ENCODE measurements at places on chromosomes 4 and X.

GRCh38 chr4:153798420-153798819, 9.5 kb upstream of the SFRP2 start:
- DNase-seq, result no peak

DNA sequence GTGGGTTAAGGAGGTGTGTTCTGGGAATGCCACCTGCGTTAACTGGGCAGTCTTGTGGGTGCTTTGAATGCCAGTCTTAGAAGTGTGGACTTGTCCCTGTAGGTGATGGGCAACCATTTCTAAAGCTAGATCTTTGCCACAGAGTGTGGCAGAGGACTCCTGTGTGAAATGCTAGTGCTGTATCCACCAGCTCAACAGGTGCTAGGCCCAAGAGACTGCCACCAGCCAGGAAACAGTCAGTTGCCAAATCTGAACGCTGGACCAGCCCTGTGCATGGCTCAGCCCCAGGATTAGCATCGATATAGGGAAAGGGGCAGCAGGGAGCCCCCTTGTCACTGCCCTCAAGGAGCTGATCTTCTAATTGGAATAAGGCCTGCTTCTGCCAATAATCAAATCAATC, 35.3 kb downstream of the STARD8 start:
- no peak for DNase-seq

DNA sequence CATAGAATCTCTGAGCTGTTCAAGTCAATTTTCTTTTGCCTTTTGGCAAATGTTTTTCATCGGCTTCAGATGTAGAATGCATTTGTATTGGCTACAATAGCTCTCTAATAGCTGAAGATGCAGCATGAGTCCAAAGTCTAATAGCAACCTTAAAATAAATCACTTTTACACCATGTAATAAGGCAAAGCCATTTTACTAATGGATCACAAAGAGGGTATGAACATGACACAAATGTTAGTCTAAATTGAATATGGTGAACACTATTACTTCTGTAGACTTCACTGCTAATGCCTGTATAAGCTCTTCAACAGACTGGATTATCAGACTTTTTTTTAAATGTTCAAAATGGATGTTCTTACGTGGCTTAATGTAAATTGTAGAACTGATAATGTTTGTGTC, 645.3 kb downstream of the TLL1 start:
- no peak for DNase-seq

DNA sequence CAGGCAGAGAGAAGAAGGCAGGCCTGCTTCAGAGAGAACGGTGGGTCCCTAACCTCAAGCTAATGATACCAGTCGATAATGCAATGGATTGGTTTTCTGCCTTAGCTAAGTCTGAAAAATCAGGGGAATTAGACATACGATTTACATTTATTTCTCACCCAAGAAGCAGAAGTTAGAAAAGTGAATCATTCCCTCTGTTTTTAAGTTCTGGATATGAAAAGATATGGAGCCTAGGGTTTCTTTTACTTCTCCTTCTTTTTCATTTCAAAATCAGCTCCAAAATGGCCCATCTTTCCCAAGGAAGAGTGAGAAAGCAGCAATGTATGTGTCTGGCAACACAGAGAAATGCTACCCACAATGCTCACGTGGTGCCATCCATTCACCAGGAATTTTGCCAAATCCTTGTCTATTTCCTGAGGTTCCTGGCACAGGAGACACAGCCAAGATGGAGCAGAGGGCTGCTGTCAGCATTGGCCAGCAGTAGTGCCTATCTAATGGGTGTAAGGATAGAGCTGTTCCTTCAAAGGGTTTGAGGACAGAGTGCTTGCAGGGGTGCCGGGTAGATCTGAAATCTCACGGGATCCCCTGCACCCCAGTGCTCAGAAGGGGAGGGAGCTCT, 231.5 kb downstream of the MAML3 start:
- no peak for DNase-seq

GRCh38 chr4:55378617-55379467, 16.9 kb upstream of the TMEM165 start:
- DNase-seq, result no peak

DNA sequence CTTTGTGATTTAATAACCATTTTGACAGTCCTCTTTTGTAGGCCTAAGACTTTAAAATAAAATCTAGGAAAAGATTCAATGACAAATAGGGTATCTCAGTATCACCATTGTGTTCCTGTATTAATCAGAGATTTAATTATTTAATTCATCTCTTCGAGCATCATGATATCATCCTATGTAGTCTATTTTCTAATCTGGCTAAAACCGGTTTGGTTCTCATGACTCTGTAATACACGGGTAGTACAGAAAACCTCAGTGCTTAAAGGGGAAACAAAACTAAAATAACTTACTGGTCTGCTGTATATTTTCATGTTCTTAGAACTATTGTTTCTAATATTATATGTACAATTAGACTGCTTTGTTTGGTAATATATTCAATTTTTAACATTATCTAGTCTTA, 23.7 kb upstream of the FBXW7 start:
- no peak for DNase-seq

DNA sequence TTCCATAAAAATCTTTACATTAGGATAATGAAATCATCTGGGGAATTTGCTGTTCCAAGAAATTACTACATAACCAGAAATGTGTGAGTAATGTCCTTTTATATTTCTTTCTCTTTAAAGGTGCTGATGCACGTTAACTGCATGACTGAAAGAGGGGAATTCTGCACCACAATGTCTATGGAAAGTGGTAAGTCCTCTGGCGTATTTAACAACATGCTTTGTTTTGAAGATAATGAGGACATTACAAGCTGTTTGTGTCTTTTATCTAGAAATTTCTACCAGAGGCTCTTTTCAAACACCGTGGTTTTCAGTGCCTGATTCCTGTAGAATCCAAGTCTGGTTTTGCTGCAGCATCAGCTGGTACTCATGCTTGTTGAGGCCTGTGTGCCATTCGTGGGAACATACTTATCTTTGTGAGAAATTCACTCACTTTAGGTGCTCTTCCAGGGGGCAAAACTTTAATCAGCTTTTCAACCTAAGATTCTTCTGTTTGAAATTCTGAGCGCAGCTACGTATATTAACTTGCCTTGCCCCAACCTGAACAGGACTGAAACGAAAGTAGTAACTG, 257.2 kb downstream of the PDHA2 start:
- no peak for DNase-seq

- DNase-seq, result no peak
Measured at GRCh38 chrX:12973561-12974304, 1.2 kb upstream of the TMSB4X start.

- no peak for DNase-seq
Measured at GRCh38 chr4:153271820-153272219, 67.6 kb downstream of the TRIM2 start.

- DNase-seq, result no peak
Measured at GRCh38 chrX:5306654-5307121, 922.0 kb downstream of the NLGN4X start.

- DNase-seq, result no peak
Measured at GRCh38 chr4:54440394-54441136, 211.5 kb downstream of the PDGFRA start.

All from GM04504 (cell line).